ENCODE measurements at places on chromosomes 1 and 21. TPM values are rescaled to one million over a fixed set of nuclear protein-coding genes. Genes with fewer than 3 reads are reported as not detected.

Gene NBPF20
- total RNA-seq = 1.3 TPM

Gene ROR1
- 19.1 TPM for total RNA-seq

Gene S100A11
- total RNA-seq = 597 TPM

Gene ANGPTL1
- total RNA-seq = not detected

Gene CYP4Z1
- not detected for total RNA-seq

Gene AMIGO1
- total RNA-seq = 2.4 TPM

Gene GJB3
- 0.98 TPM for total RNA-seq

Gene PIGV
- 7.3 TPM for total RNA-seq

Gene FLVCR1
- 8.5 TPM for total RNA-seq

Gene CRYZ
- total RNA-seq = 83.3 TPM

Gene OR2T4
- not detected for total RNA-seq

Gene CCDC27
- total RNA-seq = not detected

Gene BOLA1
- 26.9 TPM for total RNA-seq

Gene PTCH2
- total RNA-seq = under 0.01 TPM

Gene RAB25
- total RNA-seq = 0.89 TPM

Gene CLCA1
- total RNA-seq = not detected
